ENCODE measurements at places on chromosomes 6 and 20.

- DNase-seq = no peak
These were observed 443.9 kb upstream of the CDH4 start for GRCh38 chr20:60808003-60808672.

DNA sequence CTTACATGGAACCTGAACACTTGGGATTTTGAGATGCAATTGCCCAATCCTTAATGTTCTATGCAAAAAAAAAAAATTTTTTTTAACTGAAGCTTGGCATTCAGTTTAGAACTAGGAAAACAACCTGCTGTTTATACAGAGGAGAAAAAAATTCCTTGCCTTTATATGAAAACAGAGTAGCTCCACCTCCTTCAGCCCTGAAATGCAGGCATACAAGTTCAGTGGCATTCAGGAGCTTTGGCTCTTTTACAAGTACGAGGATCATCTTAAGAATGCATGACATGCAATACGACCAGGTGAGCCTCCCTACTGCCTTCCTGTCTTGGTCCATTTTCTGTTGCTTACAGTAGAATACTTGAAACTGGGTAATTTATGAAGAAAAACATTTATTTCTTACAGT is 20.4 kb downstream of the PAX1 start:
- no peak for DNase-seq

DNA sequence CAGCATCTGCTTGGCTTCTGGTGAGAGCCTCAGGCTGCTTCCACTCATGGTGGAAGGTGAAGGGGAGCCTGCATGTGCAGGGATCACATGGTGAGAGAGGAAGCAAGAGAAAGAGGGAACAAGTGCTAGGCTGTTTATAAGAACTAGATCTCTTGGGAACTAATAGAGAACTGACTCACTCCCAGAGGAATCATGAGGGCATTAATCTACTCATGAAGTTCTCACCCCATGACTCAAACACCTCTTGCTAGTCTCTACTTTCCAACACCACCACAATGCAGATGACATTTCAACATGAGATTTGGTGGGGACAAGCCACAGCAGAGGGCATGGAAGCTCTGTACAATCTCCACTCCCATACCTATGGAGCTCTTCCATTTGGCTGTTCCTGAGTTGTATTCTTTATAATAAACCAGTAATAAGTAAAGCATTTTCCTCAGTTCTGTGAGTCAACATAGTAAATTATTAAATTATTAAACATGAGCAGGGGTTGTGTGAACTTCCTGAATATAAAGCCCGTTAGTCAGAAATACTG is 524.1 kb upstream of the NRSN1 start:
- no peak for DNase-seq

GRCh38 chr6:150334790-150335783 is 33.7 kb upstream of the IYD start:
- DNase-seq = no peak

DNA sequence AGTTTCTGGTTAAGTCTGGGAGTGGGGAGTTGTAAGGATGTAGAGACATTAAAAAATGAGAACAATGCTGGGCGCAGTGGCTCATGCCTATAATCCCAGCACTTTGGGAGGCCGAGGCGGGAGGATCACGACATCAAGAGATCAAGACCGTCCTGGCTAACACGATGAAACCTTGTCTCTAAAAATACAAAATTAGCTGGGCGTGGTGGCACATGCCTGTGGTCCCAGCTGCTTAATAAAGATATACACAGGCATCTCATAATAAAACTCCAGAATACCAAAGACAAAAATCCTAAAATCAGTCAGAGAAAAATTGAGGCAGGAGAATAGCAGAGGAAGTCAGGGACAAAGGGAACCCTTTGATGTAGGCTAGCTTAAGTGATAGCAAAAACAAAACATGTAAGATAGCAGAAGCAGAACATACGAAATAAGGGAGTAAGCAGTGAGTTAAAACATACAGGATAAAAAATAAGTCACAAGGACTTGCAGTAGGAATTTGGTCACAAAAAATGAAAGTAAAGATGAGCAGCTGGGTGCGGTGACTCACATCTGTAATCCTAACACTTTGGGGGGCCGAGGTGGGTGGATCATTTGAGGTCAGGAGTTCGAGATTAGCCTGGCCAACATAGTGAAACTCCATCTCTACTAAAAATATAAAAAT is 23.6 kb downstream of the DDX43 start:
- DNase-seq = no peak

Measured in activated CD8-positive, alpha-beta memory T cell treated with anti-CD3 and anti-CD28 coated beads for 1 hour (primary cell).